ENCODE measurements at places on chromosomes 12 and 14. TPM values are rescaled to one million over a fixed set of nuclear protein-coding genes. Genes with fewer than 3 reads are reported as not detected.

The EXOC3L4 gene
- total RNA-seq, result 0.68 TPM

The ELK3 gene
- 73.8 TPM for total RNA-seq

The RDH12 gene
- total RNA-seq, result not detected

The ADAMTS20 gene
- not detected for total RNA-seq

The KRT72 gene
- total RNA-seq, result not detected

The APOF gene
- not detected for total RNA-seq

The TROAP gene
- total RNA-seq, result 4.3 TPM

DNA sequence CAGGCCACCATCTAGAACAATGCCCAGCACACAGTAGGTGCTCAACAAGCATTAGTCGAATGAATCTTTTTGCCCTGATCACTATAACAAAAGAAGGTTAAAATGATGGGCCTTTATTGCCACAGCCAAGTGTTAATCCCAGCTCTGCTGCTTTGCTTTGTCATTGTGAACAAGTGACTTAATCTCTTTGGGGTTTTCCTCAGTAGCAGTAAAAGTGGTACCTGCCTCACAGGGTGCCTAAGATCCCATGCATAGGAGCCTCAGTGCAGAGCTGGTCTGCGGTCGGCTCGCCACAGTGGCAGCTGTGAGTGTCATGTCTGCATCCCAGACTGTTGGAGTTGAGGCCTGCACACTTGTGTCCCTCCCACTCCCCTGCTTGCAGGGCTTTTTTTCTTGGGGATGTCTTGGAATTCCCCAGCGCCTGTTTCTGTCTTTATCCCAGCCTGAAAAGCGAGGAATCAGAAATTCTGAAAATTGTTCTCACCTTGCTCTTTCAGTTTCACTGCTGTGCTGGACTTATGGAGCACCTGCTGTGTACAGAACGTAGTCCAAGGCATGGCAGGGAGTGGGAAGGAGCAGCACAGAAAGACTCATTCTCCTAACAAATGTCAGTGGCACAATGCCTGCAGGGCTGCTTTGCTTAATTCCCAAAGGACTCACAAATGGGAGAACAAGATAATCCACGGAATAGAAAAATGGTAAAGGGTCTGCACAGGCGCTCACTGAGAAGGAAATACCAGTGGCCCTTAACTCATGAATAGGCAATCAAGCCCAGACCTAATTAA is 90.8 kb downstream of the EML1 start:
- no peak for DNase-seq

DNA sequence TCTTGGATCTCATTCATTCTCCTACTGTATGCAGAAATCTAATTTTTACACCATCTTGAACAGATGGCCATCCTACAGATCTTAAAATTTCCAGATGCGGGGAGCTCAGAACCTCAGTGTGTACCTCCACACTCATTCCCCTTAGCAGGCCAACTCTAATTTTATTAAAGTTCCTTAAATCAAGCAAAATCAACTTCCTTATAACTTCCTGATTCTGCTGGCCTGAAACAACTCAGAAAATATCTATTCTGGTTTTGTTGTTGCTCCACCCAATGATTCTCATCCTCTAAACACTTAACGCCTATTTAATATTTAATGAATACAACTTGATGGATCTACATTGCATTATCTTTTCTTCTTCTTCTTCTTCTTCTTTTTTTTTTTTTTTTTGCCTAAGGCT is 3.1 kb downstream of the EMP1 start:
- DNase-seq, result no peak

DNA sequence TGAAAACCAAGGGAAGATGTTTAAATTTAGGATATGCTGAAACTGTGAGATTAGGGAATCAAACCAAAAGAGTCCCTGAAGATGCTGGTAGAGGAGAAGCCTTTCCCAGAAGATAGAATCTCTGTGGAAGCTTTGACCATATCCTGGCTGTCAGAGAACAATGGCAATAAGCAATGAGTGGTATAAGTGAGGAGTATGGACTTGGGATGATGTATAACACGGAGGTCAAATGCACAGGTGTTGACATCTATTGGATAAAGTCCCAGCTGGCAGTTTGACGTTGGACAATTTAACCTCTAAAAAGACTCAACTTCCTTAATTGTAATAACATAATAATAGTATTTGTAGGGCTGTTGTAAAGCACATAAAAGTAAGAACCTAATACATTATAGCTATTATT is 30.1 kb upstream of the CLEC14A start:
- no peak for DNase-seq

DNA sequence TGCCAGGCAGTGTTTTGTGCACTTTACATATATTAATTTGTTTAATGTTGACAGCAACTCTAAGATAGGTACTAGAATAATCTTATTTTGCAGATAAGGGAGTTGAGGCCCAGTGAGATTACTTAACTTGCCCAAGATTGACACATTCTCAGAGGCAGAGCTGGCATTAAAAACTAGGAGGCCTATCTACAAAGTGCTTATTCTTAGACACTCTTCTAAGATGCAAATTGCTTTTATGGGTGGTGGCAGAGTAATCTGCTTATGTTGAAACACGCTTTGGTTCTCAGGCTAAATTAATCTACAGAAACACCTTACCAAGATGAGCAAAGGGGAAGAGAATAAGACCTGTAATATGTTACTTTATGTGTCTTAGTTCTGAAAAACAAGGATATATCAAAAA is 7.2 kb downstream of the MGP start:
- DNase-seq, result no peak

- peak; percentile 54 for DNase-seq
These were observed 752 bp downstream of the DACT1 start for GRCh38 chr14:58638231-58639197.

DNA sequence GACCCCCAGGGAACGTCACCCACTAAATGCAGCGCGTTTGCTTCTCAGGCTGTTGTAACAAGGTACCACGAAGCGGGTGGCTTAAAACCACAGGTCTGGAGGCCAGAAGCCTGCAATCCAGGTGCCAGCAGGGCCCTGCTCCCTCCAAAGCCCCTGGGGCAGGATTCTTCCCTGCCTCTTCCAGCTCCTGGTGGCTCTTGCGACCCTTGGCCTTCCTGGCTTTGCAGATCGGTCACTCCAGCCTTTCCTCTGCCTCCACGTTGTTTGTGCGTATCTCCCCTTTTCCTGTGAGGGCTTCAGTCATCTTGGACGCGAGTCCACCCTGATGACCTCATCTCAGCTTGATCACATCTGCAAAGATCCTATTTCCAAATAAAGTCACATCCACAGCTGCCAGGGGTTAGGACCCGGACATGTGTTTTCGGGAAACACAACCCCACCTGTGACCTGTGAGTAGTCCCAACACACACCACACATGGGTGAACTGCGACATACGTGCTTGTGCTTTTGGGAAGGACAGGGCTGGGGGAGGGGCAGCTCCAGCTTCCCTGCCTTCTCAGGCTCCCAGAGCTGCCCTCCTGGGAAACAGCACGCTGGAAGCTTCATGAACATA is 114.5 kb upstream of the NCOR2 start:
- peak; percentile 84 for DNase-seq

DNA sequence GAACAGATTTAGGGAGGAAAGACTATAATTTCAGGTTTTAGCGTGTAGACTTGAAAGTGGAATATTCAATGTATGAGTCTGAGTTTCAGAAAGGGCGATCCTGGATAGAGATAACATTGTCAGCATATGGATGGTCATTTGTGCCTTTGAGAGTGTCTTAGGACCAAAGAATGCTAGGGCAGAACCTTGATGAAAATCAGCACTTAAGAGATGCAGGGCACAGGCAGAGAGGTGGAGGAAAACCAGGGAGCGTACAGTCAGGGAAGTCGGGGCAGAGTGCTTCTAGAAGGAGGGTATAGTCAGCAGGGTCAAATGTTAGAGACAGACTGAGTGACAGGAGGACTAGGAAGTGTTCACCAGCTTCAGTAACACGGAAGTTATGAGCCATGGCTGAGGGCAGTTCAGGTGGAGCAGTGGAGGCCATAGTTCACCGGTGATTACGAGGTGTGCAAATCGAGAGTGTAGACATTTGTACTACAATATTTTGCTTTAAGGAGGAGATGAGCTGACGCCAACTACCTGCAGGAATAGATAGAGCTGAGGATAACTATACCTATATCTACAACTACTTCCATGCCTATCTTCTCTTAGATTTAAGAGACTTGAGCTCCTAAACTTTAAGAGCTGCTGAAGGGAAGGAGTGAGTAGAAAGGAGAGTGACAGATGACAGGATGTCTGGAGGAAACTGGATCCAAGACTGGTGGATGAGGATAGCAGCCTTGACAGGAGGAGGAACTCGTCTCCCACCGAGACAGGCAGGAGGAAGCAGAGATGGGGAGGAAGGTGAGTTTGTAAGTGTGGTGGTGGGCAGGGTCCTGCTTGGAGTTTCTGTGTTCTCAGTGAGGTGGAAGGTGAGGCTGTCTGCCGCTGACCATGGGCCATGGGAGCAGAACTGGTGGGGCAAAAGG is 6.5 kb downstream of the CBLN3 start:
- DNase-seq, result no peak

- DNase-seq, result no peak
These were observed 210.4 kb downstream of the ETV6 start for GRCh38 chr12:11859705-11860425.

DNA sequence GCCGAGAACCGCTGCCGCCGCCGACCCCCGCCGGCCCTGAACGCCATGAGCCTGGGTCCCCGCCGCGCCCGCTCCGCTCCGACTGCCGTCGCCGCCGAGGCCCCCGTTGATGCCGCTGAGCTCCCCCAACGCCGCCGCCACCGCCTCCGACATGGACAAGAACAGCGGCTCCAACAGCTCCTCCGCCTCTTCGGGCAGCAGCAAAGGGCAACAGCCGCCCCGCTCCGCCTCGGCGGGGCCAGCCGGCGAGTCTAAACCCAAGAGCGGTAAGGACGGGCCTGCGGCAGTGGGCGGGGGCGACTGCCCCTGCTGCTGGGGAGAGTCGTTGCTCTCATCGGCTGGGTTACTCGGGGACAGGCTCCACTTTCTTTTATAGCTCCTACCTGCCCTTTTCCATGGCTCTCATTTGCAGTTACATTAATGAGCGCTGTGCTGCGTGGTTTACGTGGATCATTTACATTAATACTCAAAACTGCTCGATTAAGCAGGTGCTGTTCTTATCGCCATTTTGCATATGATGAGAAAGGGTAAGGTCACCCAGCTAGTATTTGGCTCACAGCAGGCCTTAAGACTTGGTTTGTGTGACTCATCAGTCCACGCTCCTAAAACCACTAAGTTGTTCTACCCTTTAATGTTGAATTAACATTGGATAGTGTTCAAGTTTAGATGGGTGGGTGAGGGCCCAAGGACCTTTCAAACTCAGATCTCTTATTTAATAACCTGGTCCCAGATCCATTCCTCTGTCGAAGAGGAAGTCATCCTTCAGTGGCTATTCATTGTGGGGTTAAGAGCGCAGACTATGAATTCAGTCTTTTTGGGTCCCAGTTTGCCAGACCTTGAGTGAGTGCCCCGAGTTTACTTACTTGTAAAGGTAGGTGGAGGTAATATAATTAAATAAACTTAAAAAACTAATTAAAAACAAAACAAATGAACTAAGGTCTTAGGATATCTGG is 823 bp downstream of the RNF10 start:
- DNase-seq, result no peak

- DNase-seq, result no peak
These were observed 11.2 kb downstream of the BCAT1 start for GRCh38 chr12:24937553-24938244.

DNA sequence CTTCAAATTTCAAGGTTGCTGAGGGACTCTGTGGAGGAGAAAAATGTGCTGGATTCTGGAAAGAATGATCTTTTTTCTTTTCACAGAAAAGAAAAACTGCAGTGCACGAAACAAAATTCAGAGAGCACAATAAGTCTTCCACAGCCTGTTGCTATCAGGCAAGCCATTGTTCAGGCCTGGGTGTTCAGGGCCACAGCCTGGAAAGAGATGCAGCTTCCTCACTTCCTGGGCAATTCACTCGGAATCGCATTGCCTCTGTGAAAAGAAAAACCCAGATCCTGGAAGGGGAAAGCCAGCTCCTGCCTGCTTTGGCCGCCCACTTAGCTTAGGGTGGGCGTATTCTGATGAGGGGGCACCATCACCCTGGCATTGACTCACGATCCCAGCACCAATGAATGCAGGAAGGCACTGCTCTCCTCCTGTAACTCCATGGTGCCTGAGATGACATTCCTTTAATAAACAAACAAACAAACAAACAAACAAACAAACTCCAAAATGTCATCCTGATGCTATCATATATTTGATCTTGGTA is 863.9 kb downstream of the BCL11B start:
- no peak for DNase-seq

DNA sequence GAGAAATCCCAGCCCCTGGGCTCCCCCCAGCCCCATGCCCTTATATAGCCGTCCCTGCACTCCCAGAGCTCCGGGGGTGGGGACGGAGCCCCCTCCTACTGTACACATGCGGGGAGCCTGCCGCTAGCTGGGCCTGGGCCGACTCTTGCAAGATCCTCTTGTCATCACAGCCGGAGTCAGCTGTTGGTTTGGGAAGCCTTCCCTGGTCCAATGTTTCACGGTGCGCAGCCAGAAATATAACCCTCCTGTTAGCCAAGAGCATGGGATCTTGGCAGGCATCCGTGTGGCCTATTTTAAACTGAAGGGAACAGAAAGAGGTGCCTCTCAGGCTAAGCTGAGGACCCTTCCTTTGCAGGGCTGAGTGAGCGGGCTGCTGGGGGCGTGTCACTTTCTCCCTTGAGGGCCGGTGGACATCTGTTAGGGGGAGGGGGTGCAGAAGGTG is 175.3 kb downstream of the TSPAN9 start:
- peak; percentile 92 for DNase-seq

DNA sequence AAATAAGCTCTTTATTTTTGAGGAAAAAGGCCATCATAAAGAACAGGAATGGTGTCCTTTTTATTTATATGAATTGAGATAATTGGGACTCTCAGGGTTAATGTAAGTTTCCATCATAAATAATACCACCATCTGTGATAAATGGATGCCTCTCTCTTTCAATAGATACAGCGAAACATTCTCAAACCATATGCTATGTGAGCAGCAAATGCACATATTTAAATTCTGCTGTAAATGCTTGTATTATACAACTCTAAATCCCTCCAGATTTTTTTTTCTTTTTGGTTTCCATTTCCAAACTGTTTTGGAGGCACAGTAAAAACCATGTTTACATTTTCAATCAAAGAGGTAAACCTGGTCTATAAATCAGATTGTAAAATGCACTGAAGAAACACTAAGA is 132.3 kb downstream of the TMEM132C start:
- DNase-seq, result no peak

GRCh38 chr14:89461256-89461655 is 44.2 kb upstream of the FOXN3 start:
- DNase-seq, result no peak

GRCh38 chr14:77882636-77883035 is 82.7 kb downstream of the ADCK1 start:
- no peak for DNase-seq

- no peak for DNase-seq
These were observed 15.4 kb upstream of the SLC6A13 start for GRCh38 chr12:278046-278445.

GRCh38 chr14:80152763-80153162 is 58.5 kb downstream of the DIO2 start:
- DNase-seq, result no peak

DNA sequence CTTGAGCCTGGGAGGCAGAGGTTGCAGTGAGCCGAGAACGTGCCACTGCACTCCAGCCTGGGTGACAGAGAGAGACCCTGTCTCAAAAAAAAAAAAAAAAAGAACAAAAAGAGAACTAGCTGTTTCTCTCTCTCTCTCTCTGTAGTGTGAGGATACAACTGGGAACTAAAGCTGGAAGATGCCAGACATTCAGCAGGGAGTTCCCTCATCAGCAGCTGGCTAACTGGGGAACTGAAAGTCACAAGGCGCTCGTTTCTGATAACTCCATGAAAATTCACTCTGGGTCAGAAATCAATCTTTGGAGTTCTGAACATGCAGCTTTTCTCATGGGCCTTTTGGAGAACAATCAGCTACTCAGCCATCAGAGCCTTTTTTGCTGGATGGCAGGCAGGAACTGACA is 43.5 kb upstream of the MAP1LC3B2 start:
- no peak for DNase-seq

- no peak for DNase-seq
These were observed 188.9 kb downstream of the ADAMTS20 start for GRCh38 chr12:43362910-43363694.

All from aorta (tissue), 5 donors.